ENCODE measurements at places on chromosomes 5 and 9.

DNA sequence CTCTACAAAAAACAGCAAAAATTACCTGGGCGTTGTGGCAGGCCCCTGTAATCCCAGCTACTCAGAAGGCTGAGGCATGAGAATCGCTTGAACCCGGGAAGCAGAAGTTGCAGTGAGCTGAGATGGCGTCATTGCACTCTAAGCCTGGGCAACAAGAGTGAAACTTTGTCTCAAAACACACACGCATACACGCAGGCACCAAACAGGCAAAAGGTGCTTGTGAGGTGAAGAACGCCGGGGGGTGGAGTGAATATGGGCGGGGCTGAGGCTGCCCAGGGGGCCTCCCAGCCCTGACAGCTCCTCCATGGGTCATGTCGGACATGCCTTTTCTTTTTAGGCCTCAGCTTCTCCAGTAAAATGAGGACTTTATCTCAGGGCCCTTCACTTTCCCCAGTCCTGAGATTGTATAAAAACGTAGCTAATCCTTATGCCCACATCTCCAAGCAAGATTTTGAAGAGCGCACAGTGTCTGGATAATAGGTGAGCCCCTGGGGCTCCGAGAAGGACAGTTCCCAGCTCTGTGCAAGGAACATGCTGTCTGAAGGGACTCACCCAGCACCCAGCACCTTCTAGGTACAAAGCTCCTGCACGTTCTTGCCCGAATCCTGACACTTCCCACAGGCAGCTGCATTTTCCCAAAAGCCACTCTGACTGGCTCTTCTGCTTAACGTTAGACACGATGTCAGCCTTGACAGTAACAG is 168.3 kb downstream of the COL23A1 start:
- DNase-seq, result no peak

DNA sequence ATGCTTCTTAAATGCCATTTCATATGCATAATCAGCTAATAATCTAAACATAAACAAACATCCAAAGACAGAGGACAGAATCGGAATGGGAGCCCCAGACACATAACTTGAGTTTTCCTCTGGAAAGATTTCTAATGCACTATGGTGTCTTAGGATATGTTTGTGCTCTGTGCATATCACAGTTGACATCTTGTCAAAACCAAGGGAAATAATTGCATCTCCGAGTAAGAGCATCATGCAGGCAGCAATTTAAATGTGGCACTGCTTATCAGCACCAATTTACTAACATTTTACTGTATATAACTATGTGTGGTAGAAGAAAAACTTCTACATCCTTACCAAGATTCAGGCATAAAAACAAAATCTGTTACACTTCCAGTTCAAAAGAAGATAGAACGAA is 217.9 kb downstream of the GLIS3 start:
- DNase-seq, result no peak

GRCh38 chr5:3384531-3384930 is 211.1 kb upstream of the IRX1 start:
- no peak for DNase-seq

- no peak for DNase-seq
Observed at GRCh38 chr9:73219985-73220626, 68.4 kb downstream of the ANXA1 start.

DNA sequence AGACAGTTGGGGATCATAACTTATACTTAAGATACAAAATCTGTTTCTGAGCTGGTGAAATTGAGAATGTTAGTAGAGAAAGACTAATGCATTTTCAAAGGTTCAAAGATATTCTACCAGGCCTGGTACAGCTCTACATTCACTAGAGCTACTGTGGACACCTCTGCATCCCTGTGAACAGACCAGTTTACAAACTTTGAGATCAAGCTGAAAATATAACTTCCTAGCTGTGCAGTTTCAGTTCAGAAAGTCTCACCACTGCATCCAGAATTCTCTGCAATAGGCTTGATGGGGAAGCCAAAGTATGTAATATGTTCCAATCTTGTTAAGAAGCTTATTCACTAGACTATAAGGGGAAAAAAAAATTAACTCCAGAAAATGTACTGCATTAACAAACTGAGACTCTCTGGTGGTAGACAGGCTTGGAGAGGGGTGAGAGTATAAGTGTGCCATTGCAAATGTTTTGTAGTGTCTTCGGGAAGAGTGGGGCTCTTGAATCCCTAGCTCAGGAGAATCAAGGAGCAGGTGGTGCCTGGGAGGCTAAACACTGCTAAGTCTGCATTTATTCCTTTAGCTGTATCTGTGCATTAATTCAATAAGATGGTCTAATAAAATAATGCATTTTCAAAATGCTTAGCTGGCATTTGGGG is 671.9 kb downstream of the NR2F1-AS1 start:
- DNase-seq, result no peak

DNA sequence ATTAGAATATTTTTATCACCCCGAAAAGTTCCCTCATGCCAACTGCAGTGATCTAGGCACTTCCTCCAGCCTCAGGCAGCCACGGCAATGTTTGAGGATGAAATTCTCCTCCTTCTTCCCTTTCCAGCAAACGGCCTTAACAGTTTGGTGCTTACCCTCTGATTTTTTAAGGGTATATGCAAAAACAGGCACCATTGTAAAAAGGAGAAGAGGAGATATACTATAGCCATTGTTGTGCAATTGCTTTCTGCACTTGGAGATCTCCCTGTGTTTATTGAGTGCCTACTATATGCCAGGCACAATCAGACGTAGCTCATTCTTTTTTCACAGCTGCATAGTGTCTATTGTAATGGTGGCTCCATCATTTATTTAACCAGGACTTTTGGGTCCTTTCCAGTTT is 29.4 kb downstream of the GSN start:
- no peak for DNase-seq

GRCh38 chr9:112315331-112316257 is 17.8 kb downstream of the PTBP3 start:
- DNase-seq, result no peak

GRCh38 chr9:69411246-69411645 is 86.2 kb downstream of the ENTREP1 start:
- DNase-seq, result no peak

- DNase-seq, result no peak
Observed at GRCh38 chr5:142235050-142235797, 89.6 kb downstream of the SPRY4 start.

DNA sequence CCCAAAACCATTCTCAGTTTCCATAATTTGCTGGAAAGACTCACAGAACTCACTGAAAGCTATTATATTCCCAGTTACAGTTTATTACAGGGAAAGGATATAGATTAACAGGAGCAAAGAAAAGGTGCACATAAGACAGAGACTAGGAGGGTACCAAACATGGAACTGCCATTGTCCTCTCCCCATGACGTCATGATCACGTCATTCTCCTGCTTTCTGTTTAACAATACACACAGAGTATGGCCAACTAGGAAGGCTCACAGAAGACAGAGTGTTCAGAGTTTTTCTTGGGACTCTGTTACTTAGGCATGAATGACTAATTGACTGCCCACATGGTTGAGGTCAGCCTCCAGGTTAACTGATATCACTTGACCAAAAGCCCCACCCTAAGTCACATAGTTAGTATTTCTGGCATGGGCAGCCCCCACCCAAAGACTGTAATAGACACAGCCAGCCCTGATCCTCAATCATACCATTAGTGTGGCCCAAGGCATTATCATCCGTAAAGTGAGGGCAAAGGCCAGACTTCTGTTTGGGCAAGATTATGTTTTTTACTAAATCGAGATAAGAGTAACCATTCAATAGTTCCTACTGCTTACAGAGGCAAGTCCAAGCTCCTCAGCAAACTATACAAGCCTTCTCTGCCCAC is 353.5 kb upstream of the POU5F2 start:
- DNase-seq, result no peak

- no peak for DNase-seq
Observed at GRCh38 chr5:146068206-146068605, 37.2 kb downstream of the PLAC8L1 start.

GRCh38 chr5:169736653-169737052 is 99.6 kb downstream of the DOCK2 start:
- DNase-seq, result no peak

DNA sequence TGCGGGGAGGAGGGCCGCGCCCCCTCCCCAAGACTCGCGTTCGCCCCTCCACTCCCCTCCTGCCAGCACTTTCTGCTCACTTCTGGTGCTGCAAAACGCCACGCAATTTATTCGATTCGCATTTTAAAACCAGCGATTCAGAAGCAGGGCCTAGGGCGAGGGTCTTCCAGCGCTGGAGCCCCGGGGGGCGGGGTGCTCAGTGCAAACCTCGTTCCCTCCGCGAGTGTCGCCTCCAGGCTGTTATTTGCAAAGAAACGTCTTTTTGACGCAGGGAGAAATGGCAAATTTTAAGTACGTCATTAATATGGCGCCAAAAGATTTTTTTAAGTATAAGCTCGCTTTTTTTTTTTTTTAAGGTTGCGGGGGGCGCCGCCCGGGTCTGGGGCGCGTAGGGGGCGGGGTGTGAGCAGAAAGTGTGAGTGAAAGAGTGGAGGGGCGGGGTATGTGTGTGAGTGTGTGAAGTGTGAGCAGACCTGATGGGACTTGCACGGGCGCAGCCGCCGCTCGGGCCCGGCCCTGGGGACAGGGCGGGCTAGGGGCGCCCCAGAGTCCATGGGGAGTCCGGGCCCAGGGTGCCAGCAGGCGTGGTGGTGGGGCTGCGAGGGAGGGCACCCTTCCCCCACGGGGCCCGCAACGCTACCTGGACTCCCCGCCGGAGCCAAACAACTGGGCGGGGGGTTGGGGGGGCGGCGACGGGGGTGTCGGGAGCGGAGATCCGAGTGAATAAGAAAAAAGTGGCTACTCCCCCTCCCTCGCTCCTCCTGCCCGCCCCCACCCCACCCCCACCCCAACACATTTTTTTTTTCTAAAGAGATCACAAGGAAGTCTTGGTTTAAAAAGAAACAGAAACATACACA is at the start of gene JADE2:
Gene JADE2, plus strand, starts transcription at position 845 of the 857 bp plus-strand sequence. CDS start 10,188 bp downstream, outside the sequence.
- peak; percentile 44 for DNase-seq

DNA sequence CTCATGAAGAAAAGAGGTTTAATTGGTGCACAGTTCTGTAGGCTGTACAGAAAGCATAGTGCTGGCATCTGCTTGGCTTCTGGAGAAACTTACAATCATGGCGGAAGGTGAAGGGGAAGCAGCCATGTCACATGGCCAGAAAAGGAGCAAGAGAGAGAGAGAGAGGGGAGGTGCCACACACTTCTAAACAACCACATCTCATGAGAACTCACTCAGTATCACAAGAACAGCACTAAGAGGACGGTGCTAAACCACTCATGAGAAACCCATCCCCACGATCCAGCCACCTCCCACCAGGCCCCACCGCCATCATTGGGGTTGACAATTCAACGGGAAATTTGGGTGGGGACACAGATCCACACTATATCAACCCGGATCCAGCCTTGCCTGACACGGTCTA is 28.8 kb upstream of the IER5L start:
- no peak for DNase-seq

- no peak for DNase-seq
Observed at GRCh38 chr5:159972538-159973362, 36.2 kb upstream of the TTC1 start.

DNA sequence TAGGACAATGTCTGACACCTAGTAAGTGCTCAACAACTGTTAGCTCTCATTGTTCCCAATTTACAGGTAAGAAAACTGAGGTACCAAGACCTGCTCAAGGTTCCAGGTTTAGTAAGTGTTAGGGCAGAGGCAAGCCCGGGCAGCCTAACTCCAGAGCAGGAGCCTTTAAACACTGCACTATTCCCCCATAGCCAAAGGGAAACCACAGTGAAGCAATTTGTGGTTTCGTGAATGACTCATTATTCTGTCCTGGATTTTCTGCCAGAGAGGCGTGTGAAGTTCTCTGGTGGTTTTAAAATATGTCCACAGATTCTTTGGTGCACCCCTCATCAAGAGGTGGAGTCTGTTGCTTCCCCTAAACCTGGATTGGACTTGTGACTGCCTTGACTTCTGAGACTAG is 1.0 kb upstream of the MCC start:
- no peak for DNase-seq

- DNase-seq, result no peak
Observed at GRCh38 chr9:135525241-135526088, 4.2 kb downstream of the LCN1 start.

- no peak for DNase-seq
Observed at GRCh38 chr5:107074996-107075395, 595.7 kb downstream of the EFNA5 start.

DNA sequence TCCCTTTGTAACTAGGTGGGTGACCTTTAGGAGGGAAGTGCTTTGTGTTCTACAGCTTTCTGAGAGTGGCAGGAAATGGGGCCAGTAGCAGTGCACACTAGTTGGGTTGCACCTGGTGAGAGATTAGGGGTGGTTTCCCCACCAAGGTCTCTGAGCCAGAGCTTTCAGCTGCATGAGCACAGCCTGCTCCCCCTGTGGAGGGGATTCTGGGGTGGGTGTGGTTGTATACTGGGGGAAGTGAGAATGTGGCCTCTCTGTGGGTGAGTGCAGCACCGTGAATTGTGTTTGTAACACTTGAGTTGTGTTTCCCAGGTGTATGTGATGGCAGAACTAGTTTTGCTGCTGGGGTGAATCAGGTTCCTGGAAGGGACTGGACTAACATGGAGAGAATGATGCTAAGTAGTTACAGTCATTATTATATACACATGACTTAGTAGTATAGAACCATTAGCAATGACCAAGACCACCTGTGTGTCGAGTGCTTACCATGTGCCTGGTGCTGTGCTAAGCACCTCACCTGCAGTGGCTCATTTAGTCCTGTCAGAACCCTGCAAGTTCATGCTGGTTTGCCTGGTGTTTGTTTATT is 11.8 kb upstream of the CXXC5 start:
- DNase-seq, result no peak

DNA sequence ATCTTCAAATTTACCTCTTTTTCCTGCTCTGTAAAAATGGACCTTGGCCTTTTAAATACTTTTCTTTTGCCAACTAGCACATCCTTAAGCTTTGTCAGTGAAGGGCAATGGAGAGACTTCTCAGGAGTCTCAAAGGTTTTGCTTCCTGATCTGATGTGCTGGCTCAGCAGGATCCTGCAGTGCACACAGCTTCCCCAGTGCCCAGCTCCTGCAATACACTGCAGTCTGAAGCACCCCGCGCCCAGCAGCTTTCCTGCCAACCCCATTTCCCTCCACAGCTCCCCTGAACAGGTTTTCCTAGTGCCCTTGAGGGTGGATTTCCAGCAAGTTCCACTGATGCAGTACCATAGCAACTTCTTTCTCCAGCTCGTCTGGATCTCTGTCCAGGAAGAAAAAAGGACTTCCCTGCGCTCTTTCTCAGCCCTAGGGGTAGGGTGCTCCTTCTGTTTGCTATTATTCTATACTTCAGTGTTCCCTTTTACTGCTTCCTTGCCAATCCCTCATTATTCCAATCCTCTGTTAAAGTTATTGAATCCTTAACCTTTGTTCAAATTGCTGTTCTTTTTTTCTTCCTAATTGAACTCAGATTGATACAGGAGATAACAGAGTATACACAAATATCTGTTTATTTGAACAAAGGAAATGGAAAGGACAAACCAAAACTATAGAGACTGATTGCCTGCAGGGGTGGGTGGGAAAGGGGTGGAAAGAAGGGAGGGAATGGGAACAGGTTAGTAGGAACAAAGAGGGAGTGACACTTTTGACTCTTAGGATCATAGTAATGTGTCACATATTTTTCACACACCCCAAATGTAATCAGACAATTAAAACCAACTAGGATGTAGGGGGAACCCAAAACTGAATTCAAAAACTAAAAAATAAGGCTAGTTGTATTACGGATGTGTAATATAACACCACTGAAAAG is 8.5 kb downstream of the SNAPC3 start:
- no peak for DNase-seq

All from NCI-H1694 (cell line).